HuH-7.5 (cell line): ENCODE measurements at places on chromosomes 7 and 10.
A peak's percentile ranks its signal among the peaks of the same experiment; 100 is the strongest.

GRCh38 chr7:144063710-144064109 lies 5.9 kb upstream of the OR2A25 start:
- DNase-seq = no peak

DNA sequence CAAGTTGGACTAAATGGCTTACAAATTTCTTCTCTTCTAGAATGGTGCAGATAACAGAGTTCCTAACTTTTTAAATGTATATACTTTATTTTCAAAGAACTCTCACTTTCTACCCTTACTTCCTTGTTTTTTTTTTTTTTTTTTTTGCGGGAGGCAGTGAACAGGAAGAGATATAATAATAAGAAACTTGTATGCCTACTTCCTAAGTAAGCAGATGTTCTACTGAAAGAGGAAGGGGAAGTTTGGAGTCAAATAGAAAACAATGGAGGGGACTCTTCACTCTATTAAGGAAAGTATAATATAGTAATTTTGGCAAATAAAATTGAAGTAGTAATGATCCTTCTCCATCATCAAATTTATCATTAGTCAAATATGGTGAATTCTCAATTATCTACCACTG lies 754.0 kb downstream of the KCNMA1 start:
- DNase-seq = no peak

GRCh38 chr10:43731486-43731885 lies 82.8 kb upstream of the ZNF32 start:
- no peak for DNase-seq

GRCh38 chr10:22133749-22134624 lies 83.8 kb downstream of the EBLN1 start:
- no peak for DNase-seq

GRCh38 chr10:57864765-57865680 lies 402.7 kb downstream of the IPMK start:
- DNase-seq = peak; percentile 5

DNA sequence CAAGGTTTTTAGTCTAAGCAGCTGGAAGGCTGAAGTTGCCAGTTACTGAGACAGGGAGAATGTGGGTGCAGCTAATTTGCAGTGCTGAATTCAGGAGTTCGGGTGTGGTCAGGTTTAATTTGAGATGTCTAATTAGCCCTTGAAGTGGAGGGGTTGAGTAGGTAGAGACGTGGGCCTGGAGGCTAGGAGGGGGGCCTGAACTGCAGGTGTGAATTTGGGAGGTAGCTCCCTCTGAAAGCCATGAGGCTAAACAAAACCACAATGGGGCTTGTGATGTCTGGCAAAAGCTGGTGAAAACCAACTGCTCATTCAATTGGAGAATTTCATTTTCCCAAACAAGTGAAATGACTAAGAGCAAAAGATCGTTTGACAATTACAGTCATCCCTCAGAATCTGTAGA lies 246.0 kb upstream of the NFE2L3 start:
- DNase-seq = no peak

DNA sequence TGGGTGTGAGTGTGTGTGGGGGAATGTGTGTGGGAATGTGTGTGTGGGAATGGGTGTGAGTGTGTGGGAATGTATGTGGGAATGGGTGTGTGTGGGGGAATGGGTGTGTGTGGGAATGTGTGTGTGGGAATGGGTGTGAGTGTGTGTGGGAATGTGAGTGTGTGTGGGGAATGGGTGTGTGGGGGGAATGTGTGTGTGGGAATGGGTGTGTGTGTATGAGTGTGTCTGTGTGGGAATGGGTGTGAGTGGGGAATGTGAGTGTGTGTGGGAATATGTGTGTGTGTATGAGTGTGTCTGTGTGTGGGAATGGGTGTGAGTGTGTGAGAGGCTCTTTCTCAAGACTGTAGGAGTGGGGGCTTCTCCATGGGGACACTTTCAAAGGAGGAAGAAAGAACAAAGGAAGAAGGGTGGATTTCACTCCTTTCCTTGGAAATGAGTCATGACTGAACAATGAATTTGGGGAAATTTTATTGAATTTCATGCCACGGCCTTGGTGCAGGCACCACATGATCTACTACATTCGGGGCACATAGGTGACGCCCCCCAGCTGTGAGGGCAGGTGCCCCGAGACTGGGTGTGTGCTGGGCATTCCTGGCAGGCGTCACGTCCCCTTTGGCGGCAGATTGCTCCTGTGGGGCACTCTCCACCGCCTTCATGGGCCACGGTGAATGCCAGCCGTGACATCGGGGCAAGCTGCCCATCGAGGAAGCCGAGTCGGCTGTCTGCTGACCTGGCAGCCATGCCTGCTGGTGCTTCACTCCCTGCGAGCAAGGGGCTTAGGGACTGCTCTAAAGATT lies 88.8 kb upstream of the INSIG1 start:
- DNase-seq = no peak

- no peak for DNase-seq
These were observed 78.9 kb downstream of the ANK3 start for GRCh38 chr10:60310740-60311139.

DNA sequence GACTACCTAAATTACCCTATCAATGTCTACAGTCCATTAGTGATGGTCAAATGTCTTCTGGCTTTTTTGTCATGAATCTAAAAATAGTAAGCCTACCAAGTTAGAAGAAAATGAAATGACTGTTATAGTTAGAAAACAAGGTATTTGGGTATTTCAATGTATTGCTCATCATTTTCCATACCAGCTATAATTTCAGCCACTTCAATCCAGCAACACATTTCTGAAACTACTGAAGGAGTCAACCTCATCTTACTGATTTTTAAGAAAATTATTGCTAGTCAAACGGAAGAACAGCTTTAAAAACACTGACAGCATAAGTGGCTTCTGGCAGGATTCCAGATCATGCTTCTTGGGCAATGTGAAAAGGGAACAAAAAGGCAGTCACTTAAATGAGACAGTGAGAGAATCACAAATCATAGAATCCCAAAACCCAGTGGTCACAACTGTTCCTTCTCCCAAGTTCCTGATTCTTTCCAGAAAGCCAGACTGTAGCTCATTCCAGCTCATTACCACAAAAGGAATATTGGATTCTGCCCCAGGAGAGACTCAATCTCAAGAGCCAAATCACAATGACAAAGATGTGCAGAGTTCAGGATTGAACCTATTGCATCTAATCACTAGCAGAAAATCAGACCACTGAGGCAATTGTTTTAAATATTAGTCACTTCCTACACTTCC lies 61.2 kb upstream of the LRRN3 start:
- no peak for DNase-seq

DNA sequence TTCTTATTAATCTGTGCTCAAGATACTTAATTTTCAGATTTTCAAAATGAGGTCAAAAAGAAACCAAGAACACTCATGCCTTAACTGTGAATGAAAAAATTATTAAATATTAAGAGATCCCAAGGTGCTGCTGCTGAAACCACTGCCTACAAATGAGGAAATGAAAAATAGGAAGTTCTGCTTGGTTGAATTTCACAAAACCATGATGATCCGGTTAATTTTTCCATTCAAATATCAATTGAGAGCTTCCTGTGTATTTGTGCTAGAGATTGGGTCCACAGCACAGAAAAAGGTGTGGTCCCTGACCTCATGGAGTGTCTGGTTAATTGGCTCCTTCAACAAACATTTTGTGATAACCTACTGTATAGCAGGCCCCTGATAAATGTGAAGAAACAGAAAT lies 132.7 kb upstream of the YAE1 start:
- no peak for DNase-seq

DNA sequence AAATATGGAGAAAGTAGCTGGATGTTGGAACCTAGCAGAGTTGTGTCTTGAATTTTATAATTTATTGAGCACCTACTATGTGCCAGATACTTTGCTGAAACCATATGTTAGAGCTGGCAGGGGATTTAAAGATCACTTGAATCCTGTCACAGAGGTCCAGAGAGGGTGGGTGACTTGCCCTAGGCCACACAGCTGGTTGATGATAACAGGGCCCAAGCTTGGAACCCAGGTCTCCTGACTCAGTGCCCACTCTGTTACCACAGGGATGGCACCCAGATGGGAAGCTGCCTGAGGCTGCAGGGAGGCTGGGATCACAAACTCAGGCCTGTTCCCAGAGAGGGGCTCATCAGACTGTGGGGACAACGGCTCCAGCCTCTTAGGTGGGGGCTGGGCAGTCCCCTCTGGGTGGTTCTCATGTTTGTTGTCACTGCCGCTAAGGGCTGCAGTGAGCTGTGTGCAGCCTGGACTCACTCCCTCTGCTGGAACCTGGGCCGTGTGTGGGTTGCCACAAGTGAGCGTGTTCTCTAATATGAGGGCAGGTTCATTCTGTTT lies 18.6 kb downstream of the GOLGA7B start:
- no peak for DNase-seq

GRCh38 chr7:155482511-155483183 lies 24.7 kb downstream of the EN2 start:
- no peak for DNase-seq

DNA sequence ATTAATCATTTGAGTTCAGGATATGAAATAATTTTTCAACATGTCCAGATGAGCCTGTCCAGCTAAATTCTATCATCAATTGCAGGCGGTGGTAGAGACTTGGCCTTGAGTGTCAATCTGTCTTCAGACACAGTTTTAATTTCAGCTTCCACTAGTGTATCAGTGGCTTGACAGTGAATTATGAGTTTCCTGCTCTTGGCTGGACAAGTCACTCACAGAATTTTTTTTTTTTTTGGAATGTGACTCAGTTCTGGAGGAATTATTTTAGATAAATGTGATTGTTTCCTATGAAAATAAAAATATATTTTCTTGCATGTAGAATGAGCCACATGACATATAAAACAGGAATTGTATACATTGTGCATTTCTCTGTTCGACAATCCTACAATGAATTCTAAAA lies 319.9 kb upstream of the AKR1E2 start:
- DNase-seq = no peak

DNA sequence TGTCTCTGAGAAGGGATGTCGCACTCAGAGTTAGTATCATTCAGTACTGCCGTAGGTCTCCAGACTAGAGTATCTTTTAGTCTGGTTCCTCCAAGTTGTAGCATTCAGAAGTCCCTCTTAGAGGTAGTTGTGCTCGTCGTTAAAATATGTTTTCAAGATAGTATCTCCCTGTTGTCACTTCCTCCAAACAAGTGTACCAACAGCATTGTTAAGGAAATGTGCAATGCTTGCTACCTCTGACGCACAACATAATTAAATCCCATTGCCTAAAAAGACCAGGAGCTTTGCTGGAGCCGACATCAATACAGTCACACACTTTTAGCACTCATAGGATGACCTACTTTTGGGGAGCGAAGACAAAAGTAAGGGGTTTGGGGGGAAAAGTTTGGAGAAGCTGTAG lies 80.0 kb upstream of the STK17A start:
- no peak for DNase-seq

DNA sequence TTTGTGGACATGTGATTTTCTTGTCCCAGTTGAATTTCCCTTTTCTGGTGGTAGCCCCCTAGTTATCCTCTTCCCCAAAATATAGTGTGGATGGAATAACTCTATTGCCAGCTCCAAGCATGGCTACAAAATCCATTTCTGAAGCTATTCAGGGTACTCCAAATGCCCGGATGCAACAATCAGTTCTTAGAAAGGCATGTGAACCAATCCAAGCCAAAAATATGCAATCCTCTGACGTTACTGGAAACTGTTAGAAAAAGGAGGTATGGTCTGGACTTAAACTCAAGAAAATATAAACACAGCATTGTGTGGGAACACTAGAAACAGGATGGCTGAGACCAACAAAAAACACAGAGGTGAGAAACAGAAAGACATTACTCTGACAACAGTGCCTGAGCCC lies 347.0 kb downstream of the GPAM start:
- no peak for DNase-seq

- DNase-seq = no peak
These were observed 27.7 kb downstream of the PPP2R2D start for GRCh38 chr10:131928248-131929095.

DNA sequence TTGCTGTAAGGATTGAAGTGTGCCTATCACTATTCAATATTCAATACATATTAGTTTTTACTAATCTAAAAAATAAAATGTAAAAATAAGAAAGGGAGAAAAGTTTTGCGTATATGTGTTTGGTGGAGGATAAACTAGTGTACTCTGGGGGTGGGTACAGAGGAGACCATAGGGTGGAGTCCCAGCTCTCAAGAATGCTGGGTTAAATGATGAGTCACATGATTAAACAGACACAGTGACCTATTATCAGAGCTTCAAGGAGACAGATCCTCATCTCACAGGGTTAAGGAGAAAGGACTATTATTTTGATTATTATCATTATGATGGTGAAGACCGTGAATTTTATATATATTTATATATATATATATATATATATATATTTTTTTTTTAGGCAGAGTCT lies 77.5 kb downstream of the AFAP1L2 start:
- DNase-seq = no peak

DNA sequence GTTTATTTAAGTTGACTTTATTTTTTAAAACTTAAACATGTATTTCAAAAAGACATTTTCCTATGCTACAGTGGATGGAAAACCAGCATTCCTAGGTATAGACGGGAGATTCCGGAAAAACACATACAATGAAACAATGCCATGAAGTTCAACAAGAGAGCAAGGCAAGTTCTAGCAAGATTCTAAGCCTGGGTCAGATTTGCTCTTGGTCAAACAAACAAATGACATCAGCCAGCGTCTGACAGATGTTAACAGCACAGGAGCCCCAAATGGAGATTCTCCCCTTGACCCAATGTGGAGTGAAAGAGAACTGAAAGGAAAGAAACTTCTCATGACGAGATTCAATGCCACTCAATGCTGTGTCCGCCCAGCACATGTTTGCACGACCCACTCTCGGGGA lies 149.9 kb downstream of the NEURL1 start:
- no peak for DNase-seq

- DNase-seq = no peak
These were observed 279.6 kb downstream of the DNAJB6 start for GRCh38 chr7:157616426-157616825.

DNA sequence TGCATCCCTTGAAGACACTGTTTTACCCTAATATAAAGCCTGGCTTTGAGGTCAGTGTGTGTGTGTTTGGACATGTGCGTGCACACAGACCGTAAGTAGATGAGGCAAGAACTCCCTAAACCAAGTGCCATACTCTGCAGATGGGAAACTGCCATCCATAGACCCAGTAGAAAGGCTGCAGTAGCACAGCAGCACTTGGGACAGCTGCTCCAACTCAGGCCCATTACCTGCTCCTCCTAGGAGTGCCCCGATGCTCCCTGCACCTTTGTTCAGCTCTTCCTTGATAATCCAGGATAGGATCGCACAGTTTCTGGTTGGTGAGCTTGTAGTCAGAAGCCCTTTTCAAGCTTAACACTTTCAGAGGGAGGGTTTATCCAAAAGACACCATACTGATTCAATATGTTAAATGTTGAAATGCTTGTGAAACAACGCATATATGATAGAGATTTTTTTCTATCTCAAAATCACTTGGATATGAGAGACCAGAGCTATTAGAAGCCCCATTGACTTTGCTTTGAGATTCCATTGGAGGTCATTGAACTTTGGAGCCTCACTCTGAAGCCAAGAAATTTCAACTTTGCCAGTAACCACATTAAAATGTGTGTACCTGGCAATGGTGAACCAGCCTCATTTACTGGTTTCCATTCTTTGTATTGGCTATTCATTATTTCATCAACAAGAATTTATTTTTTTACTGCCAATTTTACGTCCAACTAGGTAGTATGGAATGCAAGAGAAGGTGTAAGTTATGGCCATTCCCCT lies 757.0 kb upstream of the GALNT17 start:
- DNase-seq = no peak

- DNase-seq = no peak
These were observed 11.4 kb downstream of the BUB3 start for GRCh38 chr10:123165445-123166072.

- DNase-seq = no peak
These were observed 8.8 kb downstream of the CDK6 start for GRCh38 chr7:92827464-92828120.
